ENCODE measurements at places on chromosomes 7 and 10. TPM values are rescaled to one million over a fixed set of nuclear protein-coding genes. Genes with fewer than 3 reads are reported as not detected.

AMPH gene
- not detected for total RNA-seq

PNLIPRP2 gene
- not detected for total RNA-seq

PITX3 gene
- total RNA-seq: not detected

IL6 gene
- not detected for total RNA-seq

SNX10 gene
- 39.2 TPM for total RNA-seq

KIAA1217 gene
- not detected for total RNA-seq

C10orf88 gene
- total RNA-seq: 12.7 TPM

PLAC9 gene
- total RNA-seq: not detected

- H3K36me3 ChIP-seq: peaks cover 48% of the 10 kb centered on the region
- no peak overlapping the region for H3K4me3 ChIP-seq
- H3K4me1 ChIP-seq: peaks cover 18% of the 10 kb centered on the region
- DNase-seq: no peak
- H3K27ac ChIP-seq: no peak overlapping the region
Observed at GRCh38 chr7:92534572-92534971, 6.0 kb downstream of the RBM48 start.

DNA sequence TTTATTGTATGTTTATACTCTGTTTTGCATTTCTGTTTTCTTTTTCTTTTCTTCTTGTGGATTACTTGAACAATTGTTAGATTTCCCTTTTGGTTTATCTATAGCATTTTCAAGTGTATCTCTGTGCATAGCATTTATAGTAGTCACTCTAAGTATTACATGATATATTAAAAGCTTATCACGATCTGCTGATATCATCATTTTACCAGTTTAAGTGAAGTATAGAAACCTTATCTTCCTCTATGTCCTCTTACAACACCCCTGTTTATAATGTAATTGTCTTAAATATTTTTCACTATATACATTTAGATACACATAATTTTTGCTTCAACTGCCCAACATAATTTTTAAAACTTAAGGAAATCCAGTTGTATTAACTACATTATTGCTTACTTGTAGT, 513.9 kb upstream of the CELF2 start:
- H3K27ac ChIP-seq: no peak overlapping the region
- H3K4me1 ChIP-seq: no peaks in the 10 kb centered on the region
- DNase-seq: no peak
- H3K27me3 ChIP-seq: no peaks in the 10 kb centered on the region
- H3K36me3 ChIP-seq: no peaks in the 10 kb centered on the region
- no peak overlapping the region for H3K4me3 ChIP-seq

GRCh38 chr7:150406567-150407421, 27.7 kb downstream of the ZNF775 start:
- H3K4me3 ChIP-seq: peak overlapping the region; percentile 94
- H3K4me1 ChIP-seq: peaks cover 38% of the 10 kb centered on the region
- peak; percentile 66 for DNase-seq
- no peaks in the 10 kb centered on the region for H3K27me3 ChIP-seq
- peak overlapping the region; percentile 97 for H3K27ac ChIP-seq

- H3K27me3 ChIP-seq: peaks cover 32% of the 10 kb centered on the region
- H3K36me3 ChIP-seq: no peaks in the 10 kb centered on the region
- no peak for DNase-seq
- peaks cover 16% of the 10 kb centered on the region for H3K4me1 ChIP-seq
- peak overlapping the region; percentile 45 for H3K4me3 ChIP-seq
Observed at GRCh38 chr7:69599955-69600709, 1.9 kb downstream of the AUTS2 start.

GRCh38 chr7:149855361-149856305, 17.5 kb downstream of the ZNF862 start:
- peaks cover 28% of the 10 kb centered on the region for H3K36me3 ChIP-seq
- no peak for DNase-seq
- no peaks in the 10 kb centered on the region for H3K27me3 ChIP-seq
- H3K27ac ChIP-seq: no peak overlapping the region
- H3K4me1 ChIP-seq: peaks cover 58% of the 10 kb centered on the region
- H3K4me3 ChIP-seq: no peak overlapping the region

GRCh38 chr7:74560086-74560719, 97.3 kb upstream of the GTF2I start:
- no peaks in the 10 kb centered on the region for H3K36me3 ChIP-seq
- DNase-seq: no peak
- H3K4me1 ChIP-seq: no peaks in the 10 kb centered on the region
- no peak overlapping the region for H3K27ac ChIP-seq

GRCh38 chr7:105188201-105188600, 174.2 kb downstream of the KMT2E start:
- H3K27ac ChIP-seq: no peak overlapping the region
- peaks cover 3% of the 10 kb centered on the region for H3K36me3 ChIP-seq
- H3K4me3 ChIP-seq: no peak overlapping the region
- no peak for DNase-seq

- H3K36me3 ChIP-seq: no peaks in the 10 kb centered on the region
- no peaks in the 10 kb centered on the region for H3K27me3 ChIP-seq
- no peak for DNase-seq
- H3K4me1 ChIP-seq: no peaks in the 10 kb centered on the region
Observed at GRCh38 chr7:16260236-16260728, 161.1 kb downstream of the CRPPA start.

DNA sequence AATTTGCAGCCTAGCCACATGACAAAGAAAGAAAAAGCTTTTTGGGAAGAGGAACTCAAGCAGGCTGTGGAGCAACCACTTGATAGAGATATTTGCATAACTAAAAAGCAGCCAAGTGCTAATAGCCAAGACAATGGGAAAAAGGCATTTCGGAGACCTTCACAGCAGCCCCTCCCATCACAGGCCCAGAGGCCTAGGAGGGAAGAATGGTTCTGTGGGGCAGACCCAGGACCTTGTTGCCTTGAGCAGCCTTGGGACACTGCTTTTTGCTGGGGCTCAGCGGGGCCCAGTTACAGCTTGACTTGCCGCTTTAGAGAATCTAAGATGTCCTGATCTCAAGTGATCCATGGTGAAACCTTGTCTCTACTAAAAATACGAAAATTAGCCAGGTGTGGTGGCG, 38.5 kb downstream of the FAM149B1 start:
- H3K4me1 ChIP-seq: no peaks in the 10 kb centered on the region
- H3K27ac ChIP-seq: no peak overlapping the region
- no peak for DNase-seq

GRCh38 chr7:155684543-155684942, 40.1 kb downstream of the RBM33 start:
- peaks cover 77% of the 10 kb centered on the region for H3K36me3 ChIP-seq
- no peak for DNase-seq
- H3K27me3 ChIP-seq: no peaks in the 10 kb centered on the region

GRCh38 chr10:113045147-113046055, 95.4 kb downstream of the TCF7L2 start:
- no peak overlapping the region for H3K4me3 ChIP-seq
- H3K36me3 ChIP-seq: no peaks in the 10 kb centered on the region
- H3K27me3 ChIP-seq: peaks cover 15% of the 10 kb centered on the region
- H3K4me1 ChIP-seq: peaks cover 5% of the 10 kb centered on the region
- no peak overlapping the region for H3K27ac ChIP-seq
- no peak for DNase-seq

- no peak overlapping the region for H3K27ac ChIP-seq
- H3K36me3 ChIP-seq: peaks cover 2% of the 10 kb centered on the region
- H3K4me3 ChIP-seq: peak overlapping the region; percentile 50
- H3K27me3 ChIP-seq: peaks cover 60% of the 10 kb centered on the region
Observed at GRCh38 chr10:34813626-34814222, 1.4 kb downstream of the PARD3 start.

All from activated CD8-positive, alpha-beta T cell treated with anti-CD3 and anti-CD28 coated beads, Interleukin-2, amount 10 ng/mL, durations not matched to agents 7 days and 5 days (primary cell).